ENCODE measurements at places on chromosomes 7 and 10. TPM values are rescaled to one million over a fixed set of nuclear protein-coding genes. Genes with fewer than 3 reads are reported as not detected.

Gene NUPR2
- polyA plus RNA-seq: not detected

Gene TLX1
- polyA plus RNA-seq: 0.03 TPM

Gene BMS1
- 10.1 TPM for polyA plus RNA-seq

- no peak overlapping the region for H3K27ac ChIP-seq
- H3K27me3 ChIP-seq: no peaks in the 10 kb centered on the region
- H3K4me3 ChIP-seq: no peak overlapping the region
- no peak for DNase-seq
- H3K36me3 ChIP-seq: no peaks in the 10 kb centered on the region
Observed at GRCh38 chr10:21501091-21501490, 24.4 kb downstream of the SKIDA1 start.

DNA sequence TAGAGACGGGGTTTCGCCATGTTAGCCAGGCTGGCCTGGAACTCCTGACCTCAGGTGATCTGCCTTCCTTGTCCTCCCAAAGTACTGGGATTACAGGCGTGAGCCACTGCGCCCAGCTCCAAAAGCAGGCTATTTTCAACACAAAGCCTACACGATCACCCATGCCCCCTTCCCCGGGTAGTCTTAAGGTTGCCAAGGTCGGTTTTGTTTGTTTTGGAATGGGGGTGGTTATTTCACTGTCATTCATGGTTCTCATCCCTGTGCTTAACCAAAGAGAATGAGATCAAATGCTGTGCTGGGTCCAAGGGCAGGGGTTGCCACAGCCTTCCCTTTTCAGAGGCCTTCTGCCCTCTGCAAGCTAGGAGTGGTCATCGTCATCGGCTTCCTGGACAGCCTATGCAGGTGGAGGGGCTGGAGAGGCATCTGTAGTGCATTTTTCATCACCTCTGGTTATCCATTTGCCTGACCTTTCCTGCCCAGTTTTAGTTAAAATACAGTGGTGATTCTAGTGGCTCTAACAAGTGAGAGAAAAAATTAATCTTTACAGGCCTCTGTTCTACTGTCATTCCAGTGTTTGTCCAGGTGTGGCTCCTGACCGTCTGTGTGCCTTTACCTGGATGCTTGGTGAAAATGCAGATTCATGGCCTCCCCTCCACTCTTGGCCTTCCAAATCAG, 11.4 kb downstream of the BLVRA start:
- H3K4me1 ChIP-seq: peaks cover under 1% of the 10 kb centered on the region
- no peaks in the 10 kb centered on the region for H3K27me3 ChIP-seq
- H3K27ac ChIP-seq: no peak overlapping the region
- H3K36me3 ChIP-seq: peaks cover 21% of the 10 kb centered on the region
- no peak overlapping the region for H3K4me3 ChIP-seq

- no peak overlapping the region for H3K4me3 ChIP-seq
- H3K4me1 ChIP-seq: no peaks in the 10 kb centered on the region
- H3K27ac ChIP-seq: no peak overlapping the region
- no peaks in the 10 kb centered on the region for H3K36me3 ChIP-seq
Observed at GRCh38 chr7:88012086-88012485, 78.0 kb downstream of the ADAM22 start.

DNA sequence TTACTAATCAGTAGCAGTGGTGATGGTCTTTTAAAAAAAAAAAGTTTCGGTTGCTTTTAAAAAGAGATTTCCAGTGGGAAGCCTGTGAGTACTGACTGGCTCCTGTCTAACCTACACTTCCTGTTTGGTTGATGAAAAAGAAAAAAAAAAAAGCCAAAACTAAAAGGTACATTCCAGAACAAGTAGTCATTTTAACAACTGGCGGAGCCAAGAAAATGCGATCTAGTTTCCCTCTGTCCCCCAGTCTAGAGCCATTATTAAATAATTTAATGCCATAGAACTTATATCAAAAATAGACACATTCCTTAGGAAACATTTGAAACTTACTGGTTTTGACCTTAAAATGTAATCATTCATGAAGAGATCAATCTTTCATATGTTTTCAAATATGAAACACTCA, 254.2 kb upstream of the C7orf33 start:
- peaks cover 9% of the 10 kb centered on the region for H3K4me1 ChIP-seq
- no peaks in the 10 kb centered on the region for H3K36me3 ChIP-seq
- peaks cover 59% of the 10 kb centered on the region for H3K27me3 ChIP-seq
- H3K4me3 ChIP-seq: no peak overlapping the region
- no peak overlapping the region for H3K27ac ChIP-seq
- DNase-seq: no peak

- H3K36me3 ChIP-seq: no peaks in the 10 kb centered on the region
- no peak overlapping the region for H3K4me3 ChIP-seq
- DNase-seq: no peak
- H3K27me3 ChIP-seq: peaks cover 19% of the 10 kb centered on the region
- no peak overlapping the region for H3K27ac ChIP-seq
- H3K4me1 ChIP-seq: no peaks in the 10 kb centered on the region
Observed at GRCh38 chr10:25768167-25768566, 165.9 kb upstream of the MYO3A start.
